NCI-H1694 (cell line): ENCODE measurements at places on chromosomes 11 and 22.

DNA sequence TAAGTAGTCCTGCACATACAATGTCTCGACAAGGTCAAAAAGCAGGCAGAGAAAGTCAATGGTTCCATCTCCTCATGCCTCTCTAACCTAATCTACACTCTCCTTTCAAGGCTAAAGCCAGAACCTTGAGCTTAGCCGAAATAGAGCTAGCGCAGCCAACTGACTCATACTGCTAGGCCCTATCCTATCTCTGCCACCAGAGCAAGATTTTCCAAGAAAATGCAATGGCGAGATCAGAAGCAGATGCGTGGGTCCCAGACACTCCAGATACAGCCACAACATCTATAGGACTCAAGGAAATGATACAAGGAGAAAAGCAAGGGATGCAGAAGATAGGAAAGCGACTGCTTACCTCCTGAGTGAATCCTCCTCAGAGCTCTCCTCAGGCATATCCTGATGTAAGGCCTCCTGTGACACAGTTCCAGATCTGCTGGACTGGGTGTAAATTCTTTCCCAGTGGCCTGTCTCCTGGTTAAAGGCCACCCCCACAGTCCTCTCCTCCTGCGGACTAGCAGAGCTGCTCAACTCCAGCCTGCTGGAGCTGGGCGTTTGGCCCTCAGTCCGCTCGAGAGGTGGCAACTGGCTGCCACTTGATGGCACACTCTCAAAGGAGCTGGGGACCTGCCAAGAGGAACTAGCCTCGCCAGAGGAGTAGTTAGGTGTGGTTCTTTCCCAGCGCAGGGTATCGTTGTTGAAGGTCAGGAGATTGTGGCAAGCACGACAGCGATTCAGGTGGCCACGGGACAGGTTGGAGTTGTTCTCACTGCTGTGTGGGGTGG, 52.0 kb downstream of the AMBRA1 start:
- no peak for DNase-seq

- DNase-seq = no peak
These were observed 89.8 kb downstream of the DBX1 start for GRCh38 chr11:20070459-20070858.

DNA sequence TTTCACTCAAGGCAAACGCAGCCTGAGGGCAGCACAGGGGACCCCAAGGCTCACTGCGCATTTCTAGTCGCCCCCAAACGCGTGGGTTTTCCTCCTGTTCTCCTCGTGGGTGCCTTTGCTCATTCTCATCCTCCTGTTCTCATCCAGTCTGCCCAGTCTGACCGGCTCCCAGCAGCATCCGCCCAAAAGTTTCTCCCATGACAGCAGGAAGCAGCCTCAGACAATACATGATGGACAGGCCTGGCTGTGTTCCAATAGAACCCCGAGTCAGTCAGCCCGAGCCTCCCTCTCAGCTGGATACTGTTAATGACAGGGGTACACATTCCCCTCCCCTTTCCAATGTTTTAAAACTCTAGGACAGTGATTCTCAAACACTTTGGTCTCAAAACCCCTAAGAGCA, 22.5 kb upstream of the KRTAP5-7 start:
- no peak for DNase-seq

- no peak for DNase-seq
These were observed 6.1 kb downstream of the CAPN5 start for GRCh38 chr11:77072851-77073327.

DNA sequence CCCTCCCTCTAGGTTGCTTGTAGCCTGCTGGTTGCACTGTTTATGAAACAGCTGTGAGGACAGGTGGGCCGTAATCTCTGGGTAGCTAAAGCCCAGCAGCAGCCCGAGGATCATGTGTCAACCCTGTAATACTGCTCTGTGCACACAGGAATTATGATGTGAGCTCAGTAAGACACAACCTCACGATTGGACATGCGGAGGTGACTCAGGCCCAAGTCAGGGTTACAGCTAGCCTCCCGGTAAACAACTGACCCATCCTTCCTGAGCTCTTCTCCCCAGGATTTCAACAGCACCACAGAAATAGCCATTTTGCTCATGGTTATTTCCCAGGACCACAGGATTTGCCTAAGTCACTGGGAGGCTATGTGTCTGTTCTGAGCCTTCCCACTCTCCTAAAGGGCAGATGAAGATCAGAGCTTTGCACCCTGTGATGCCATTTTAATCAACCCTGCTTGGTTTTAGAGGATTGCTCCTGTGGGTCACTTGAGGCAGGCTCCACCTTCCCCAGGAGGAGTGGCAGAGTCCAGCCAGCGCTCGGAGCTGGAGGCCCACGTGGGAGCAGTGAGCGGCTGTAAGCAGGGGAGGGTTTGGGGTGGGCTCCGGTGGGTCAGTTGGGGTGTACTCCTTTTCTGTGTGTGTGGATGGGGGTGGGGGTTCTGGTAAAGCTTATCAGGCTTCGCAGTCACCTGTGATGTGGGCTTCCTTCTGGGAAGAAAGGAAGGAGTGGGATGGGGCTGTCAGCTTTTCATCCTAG, at the start of gene AMPD3:
Gene AMPD3 (plus strand): TSS at position 387 of the 754 bp plus-strand sequence. CDS start 6,256 bp downstream, outside the sequence.
- DNase-seq = peak; percentile 46

DNA sequence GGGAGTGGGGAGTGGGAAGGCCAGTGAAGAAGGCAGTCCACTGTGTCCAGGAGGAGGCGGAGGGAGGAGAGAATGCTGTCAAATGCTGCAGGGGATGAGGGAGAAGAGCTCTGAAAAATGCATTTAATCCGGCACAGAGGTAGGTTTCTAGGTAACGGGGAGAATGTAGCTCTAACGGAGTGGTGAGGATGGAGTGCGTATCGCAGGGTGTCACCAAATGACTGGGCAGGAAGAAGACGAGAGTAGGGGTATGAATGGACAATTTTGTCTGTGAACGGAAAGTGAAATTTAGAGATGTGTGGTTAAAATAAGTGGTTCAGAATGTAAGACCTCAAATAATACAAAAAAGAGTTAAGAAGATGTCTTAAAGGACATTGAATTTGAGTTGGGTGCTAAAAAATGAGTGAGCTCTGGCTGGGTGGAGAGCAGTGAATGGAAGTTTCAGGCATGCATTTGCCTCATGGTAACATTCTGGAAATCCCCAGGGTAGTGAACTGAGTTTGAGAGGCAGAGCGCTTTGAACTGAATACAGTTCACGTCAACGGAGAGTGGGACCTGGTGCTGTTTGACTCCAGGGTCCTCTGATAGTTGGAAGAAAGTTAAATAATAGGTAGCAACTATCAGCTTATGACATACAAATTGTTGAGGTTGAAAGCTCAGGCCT, 81.3 kb upstream of the CADM1 start:
- DNase-seq = no peak
